ENCODE measurements at places on chromosomes 4 and X.

DNA sequence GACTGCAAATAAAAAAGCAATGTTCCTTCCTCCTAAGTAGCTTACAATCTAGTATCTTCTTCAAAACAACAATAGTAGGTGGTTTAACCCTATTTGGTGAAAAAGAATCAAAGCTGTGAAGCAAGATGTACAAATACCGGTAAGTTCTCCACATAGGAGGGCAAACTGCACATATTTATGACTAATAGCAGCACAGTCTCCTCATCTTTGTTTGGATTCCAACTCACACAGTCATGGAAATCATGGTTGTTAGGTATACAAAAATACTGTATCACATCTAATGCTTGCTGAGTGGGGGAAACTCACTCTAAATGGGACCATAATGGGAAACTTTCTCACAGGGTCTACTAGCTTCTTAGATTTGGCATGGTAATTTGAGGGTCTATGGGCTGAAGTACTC is 597.2 kb downstream of the INPP4B start:
- no peak for DNase-seq

GRCh38 chrX:119489212-119490074 is 21.2 kb downstream of the SLC25A5 start:
- DNase-seq: no peak

- no peak for DNase-seq
Observed at GRCh38 chrX:52870046-52870445, 2.2 kb upstream of the XAGE3 start.

GRCh38 chrX:130770615-130771014 is 132.4 kb downstream of the ENOX2 start:
- no peak for DNase-seq

DNA sequence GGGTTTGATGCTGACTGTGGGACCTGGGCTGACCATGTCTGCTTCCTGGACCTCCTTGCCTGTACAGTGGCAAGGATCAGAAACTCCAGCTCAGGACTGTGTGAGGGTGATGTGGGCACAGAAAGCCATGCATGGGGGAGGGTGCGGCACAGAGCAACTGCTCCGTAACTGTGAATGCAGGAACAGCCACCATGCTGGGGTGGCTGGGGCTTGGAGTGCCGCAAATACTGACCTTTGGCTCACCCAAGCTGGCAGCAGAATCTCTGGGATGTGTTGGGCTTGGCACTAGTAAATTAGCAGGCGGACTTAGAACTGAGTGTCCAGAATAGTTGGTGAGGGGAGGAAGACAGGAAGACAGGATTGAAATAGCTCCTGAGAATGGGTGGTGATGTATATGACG is 52.0 kb downstream of the DRD5 start:
- DNase-seq: no peak

GRCh38 chr4:24244663-24245490 is 339.5 kb downstream of the DHX15 start:
- DNase-seq: no peak

DNA sequence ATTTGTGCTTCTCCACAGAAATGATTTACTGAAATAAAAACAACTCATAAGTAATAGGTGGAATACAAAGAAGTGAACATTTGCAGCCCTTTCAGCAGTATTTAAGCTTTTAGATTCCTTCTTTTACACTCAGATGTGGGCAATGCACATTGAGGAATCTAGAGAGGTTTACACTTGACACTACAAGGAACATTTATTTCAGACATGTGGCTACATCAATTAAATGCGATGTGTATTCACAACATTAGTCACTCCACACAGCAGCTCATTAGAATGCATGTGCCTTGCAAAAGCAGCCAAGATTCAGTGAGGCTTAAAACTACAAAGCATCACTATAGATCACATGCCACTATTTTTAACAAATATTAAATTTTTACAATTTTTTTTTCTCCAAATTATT is 480.7 kb downstream of the INPP4B start:
- no peak for DNase-seq

GRCh38 chr4:71713611-71714203 is 70.2 kb downstream of the GC start:
- DNase-seq: no peak

- DNase-seq: no peak
Observed at GRCh38 chrX:154485150-154486051, 1.0 kb downstream of the UBL4A start.

GRCh38 chrX:140503714-140504351 is 1.0 kb downstream of the SOX3 start:
- DNase-seq: no peak

GRCh38 chrX:20802036-20802435 is 535.3 kb upstream of the RPS6KA3 start:
- DNase-seq: no peak

DNA sequence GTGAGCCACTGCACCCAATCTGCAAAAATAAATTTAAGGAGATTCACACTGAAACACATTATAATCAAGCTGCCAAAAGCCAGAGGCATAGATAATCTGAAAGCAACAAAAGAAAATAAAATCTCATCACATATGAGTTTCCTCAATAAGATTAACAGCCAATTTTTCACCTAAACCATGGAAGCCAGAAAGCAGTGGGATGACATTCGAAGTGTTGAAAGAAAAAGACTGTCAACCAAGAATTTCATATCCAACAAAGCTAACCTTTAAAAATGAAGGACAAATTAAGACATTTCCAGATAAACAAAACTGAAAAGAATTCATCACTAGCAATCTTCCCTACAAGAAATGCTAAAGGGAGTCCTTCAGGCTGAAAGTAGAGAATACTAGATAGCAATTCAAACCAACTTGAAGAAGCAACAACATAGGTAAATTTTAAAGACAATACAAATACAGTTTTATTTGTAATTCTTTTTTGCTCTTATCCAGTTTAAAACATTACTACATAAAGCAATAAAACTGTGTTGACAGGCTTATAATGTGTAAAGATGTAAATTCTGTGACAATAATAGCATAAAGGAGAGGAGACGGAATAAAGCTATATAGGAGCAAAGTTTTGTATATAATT is 23.1 kb upstream of the KLHL8 start:
- DNase-seq: no peak
